ENCODE measurements at places on chromosomes 3 and 15. TPM values are rescaled to one million over a fixed set of nuclear protein-coding genes. Genes with fewer than 3 reads are reported as not detected.

The UNC13C gene
- total RNA-seq: not detected

The FRG2C gene
- not detected for total RNA-seq

The INKA1 gene
- total RNA-seq: 3.1 TPM

The PPP1R14D gene
- total RNA-seq: not detected

The LRTM1 gene
- total RNA-seq: not detected

The ENTPD3 gene
- 0.17 TPM for total RNA-seq

The SH2D7 gene
- not detected for total RNA-seq

Measured in subcutaneous adipose tissue (tissue), 4 donors.